Hair follicular keratinocyte (primary cell): ENCODE measurements at places on chromosomes 2 and 18. TPM values are rescaled to one million over a fixed set of nuclear protein-coding genes. Genes with fewer than 3 reads are reported as not detected.

NYAP2 gene
- total RNA-seq = not detected in 2 replicates

TCF23 gene
- total RNA-seq = 0.04 TPM in 1 of 2 replicates, not detected in the other

ZSWIM2 gene
- not detected in 2 replicates for total RNA-seq

CETN1 gene
- total RNA-seq = not detected in 2 replicates

FKBP7 gene
- total RNA-seq = 1.1 and 2.0 TPM in 2 replicates

XDH gene
- total RNA-seq = 33.5 and 87.8 TPM in 2 replicates

ABHD3 gene
- 7.7 and 8.8 TPM in 2 replicates for total RNA-seq

C18orf54 gene
- 4.5 and 5.2 TPM in 2 replicates for total RNA-seq

TTN gene
- under 0.01 TPM in 1 of 2 replicates, not detected in the other for total RNA-seq

CRACDL gene
- 0.23 and 0.80 TPM in 2 replicates for total RNA-seq

ARHGAP15 gene
- total RNA-seq = not detected in 2 replicates

TEKT4 gene
- not detected in 2 replicates for total RNA-seq

SLC5A7 gene
- not detected in 2 replicates for total RNA-seq

GCKR gene
- not detected in 2 replicates for total RNA-seq

POTEJ gene
- not detected in 2 replicates for total RNA-seq

TNS1 gene
- 0.39 and 4.2 TPM in 2 replicates for total RNA-seq

EHD3 gene
- total RNA-seq = 4.1 and 4.7 TPM in 2 replicates

SERPINB7 gene
- total RNA-seq = 8.7 and 9.4 TPM in 2 replicates

ABCG8 gene
- total RNA-seq = not detected in 2 replicates

ORC2 gene
- total RNA-seq = 16.2 and 18.9 TPM in 2 replicates

DSG4 gene
- under 0.01 TPM in 1 of 2 replicates, not detected in the other for total RNA-seq

AOX1 gene
- 17.5 and 21.3 TPM in 2 replicates for total RNA-seq

REG3A gene
- total RNA-seq = not detected in 2 replicates

FBXO36 gene
- total RNA-seq = 3.7 and 4.1 TPM in 2 replicates

LYPD6 gene
- 7.0 and 9.6 TPM in 2 replicates for total RNA-seq

PRSS56 gene
- not detected in 2 replicates for total RNA-seq

CRYGC gene
- total RNA-seq = not detected in 2 replicates

PTGR3 gene
- total RNA-seq = 16.9 and 17.2 TPM in 2 replicates

ASXL3 gene
- 0.11 TPM in 1 of 2 replicates, not detected in the other for total RNA-seq

C1QL2 gene
- not detected in 2 replicates for total RNA-seq

CFAP65 gene
- not detected in 2 replicates for total RNA-seq

TTC31 gene
- 15.1 and 20.1 TPM in 2 replicates for total RNA-seq

DCAF17 gene
- total RNA-seq = 10.8 and 15.5 TPM in 2 replicates

SLC9A4 gene
- total RNA-seq = not detected in 2 replicates

SCYGR4 gene
- not detected in 2 replicates for total RNA-seq

FHOD3 gene
- 7.5 and 8.4 TPM in 2 replicates for total RNA-seq

UGT1A8 gene
- total RNA-seq = not detected in 2 replicates

RGPD8 gene
- total RNA-seq = 3.2 and 3.6 TPM in 2 replicates

MOCOS gene
- 7.9 and 9.1 TPM in 2 replicates for total RNA-seq

MAP3K19 gene
- not detected in 2 replicates for total RNA-seq

LRP1B gene
- under 0.01 TPM in 1 of 2 replicates, not detected in the other for total RNA-seq

CD207 gene
- total RNA-seq = not detected in 2 replicates

TFCP2L1 gene
- 11.2 and 16.7 TPM in 2 replicates for total RNA-seq

OSBPL6 gene
- 10.4 and 11.6 TPM in 2 replicates for total RNA-seq

TGFA gene
- 107 and 194 TPM in 2 replicates for total RNA-seq

LBH gene
- total RNA-seq = 2.4 and 7.7 TPM in 2 replicates

CIB4 gene
- total RNA-seq = not detected in 2 replicates

CNNM4 gene
- total RNA-seq = 4.2 and 7.6 TPM in 2 replicates
